NCI-H345 (cell line): ENCODE measurements at places on chromosomes 16 and 17.

DNA sequence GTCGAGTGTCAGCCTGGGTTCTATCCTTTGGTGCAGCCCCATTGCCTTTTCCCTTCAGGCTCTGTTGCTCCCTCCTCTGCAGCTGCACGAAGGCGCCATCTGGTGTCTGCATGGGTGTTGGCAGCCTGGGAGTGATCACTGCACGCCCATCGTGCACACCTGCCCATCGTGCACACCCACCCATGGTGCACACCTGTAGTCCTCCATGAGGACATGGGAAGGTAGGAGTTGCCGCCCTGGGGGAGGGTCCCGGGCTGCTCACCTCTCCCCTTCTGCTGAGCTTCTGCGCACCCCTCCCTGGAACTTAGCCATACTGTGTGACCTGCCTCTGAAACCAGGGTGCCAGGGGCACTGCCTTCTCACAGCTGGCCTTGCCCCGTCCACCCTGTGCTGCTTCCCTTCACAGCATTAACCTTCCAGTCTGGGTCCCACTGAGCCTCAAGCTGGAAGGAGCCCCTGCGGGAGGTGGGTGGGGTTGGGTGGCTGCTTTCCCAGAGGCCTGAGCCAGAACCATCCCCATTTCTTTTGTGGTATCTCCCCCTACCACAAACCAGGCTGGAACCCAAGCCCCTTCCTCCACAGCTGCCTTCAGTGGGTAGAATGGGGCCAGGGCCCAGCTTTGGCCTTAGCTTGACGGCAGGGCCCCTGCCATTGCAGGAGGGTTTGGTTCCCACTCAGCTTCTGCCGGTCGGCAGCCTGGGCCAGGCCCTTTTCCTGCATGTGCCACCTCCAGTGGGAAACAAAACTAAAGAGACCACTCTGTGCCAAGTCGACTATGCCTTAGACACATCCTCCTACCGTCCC, 2.9 kb downstream of the CTRL start:
- peak; percentile 72 for DNase-seq

GRCh38 chr16:3578121-3578520, 918 bp upstream of the NLRC3 start:
- no peak for DNase-seq

DNA sequence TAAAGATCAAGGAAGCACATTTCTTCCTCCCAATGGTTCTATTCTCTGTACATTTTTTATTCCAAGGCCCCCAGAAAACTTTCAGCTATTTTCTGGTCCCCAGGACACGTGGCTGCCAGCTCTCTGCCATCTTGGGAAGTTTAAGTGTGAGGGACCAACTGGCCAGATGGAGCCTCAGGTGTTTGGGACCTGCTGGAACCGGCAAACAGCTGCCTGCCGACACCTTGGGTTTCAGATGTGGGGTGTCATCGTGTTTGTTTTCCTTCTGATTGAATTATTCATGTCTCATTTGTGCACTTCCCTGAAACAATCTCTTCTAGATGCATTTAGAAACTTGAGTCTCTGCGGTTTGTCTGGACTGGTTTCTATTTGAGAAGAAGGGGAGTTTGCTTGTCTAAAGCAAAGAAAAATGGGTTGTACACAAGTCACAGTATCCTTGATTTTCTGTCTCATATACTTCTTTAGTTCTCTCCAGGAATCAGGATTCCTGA, 386.5 kb downstream of the SLC39A11 start:
- DNase-seq = no peak

DNA sequence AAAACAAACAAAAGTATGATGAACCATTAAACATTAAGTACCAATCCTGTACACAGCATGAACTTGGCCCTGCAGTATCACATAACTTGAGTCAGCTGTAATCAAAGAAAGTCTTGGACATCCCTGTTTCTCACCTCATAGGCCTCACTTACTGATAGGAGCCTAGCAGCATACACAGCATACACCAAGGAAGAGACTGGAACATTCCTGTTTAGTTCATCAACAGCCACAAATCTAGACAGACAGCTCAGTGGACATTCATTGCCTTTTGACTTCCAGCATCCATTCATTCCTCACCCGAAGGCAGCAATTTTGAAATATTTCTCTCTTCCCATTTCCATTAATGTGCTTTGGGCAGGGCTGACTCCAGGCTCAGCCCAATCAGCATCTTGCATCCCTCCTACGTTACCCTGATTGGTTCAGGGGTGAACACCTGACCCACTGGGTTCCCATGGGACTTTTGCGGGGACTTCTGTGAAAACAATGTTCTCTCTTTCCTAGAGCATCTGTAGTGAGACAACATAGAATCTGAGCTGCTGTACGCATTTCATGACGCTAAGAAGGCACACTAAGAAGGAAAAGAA, 336.7 kb upstream of the ZFHX3 start:
- no peak for DNase-seq

DNA sequence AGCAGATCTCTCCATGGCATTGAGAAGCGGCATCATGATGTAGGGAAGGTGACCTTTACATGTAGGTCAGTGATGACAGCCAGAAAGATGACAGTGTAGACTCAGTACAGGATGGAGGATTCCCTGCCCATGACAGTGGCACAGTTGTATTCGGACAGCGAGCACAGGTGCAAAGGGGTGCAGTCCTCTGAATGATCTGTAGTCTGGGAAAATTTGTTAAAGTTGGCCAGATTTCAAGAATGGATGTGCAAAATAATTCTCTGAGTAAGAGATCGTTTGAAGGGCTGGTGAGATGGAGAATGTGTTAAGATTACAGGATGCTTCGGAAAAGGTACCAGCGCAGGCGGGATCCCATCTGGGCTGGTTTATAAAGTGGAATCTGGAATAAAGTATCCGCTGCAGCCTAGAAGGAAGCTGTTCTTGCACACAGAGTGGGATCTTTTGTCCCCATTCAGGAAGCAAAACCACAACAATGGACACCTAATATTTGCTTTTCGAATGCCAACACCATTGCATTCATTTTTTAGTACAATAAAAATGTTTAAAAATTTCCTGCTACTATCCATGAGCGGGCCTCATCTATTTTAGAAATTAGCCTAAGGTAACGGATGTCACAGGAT, 101.2 kb downstream of the RPTOR start:
- peak; percentile 48 for DNase-seq

GRCh38 chr17:45277992-45278391, 16.1 kb upstream of the SPATA32 start:
- no peak for DNase-seq
